ENCODE measurements at places on chromosomes 12 and 14.

- DNase-seq = no peak
These were observed 316.9 kb downstream of the DAD1 start for GRCh38 chr14:22271838-22272799.

DNA sequence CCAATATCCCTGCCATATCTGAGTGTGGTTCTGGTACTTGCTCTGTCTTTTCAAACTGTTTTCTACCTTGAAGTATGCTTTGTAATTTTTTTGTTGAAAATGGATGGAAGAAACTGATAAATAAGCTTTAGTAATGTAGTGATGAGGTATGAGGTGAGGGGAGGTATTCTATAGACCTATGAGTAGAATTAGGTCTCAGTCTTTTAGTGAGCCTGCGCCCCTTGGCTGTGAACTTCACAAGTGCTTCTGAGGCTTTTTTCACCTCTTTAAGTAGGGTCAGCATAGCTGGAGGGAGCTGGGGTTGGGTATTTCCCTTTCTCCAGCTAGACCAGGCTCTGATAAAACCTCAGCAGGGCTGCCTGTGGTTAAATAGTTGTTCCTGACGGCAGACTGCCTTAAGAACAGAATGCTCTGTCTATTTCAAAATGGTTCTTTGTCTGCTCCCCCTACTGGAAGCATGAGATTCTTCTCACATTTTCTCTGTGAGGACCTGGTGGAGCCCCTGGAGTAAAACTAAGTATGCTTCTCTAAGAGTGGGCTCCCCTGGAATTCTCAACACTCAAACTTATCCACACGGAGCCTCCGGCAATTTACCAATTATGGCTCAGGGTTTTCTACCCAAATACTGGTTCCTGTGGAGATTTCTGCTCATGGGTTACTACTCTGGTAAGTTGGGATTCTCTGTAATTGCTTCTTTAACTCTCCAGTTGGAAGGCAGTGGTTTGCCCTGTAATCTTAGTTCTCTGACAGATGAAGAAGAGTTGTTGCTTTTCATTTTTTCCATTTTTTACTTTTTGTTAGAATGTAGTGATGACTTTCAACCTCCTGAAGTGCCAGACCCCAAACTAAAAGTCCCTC, 13.1 kb downstream of the KRT5 start:
- peak; percentile 48 for DNase-seq

GRCh38 chr12:27635349-27635972, 60.8 kb upstream of the REP15 start:
- DNase-seq = peak; percentile 39

DNA sequence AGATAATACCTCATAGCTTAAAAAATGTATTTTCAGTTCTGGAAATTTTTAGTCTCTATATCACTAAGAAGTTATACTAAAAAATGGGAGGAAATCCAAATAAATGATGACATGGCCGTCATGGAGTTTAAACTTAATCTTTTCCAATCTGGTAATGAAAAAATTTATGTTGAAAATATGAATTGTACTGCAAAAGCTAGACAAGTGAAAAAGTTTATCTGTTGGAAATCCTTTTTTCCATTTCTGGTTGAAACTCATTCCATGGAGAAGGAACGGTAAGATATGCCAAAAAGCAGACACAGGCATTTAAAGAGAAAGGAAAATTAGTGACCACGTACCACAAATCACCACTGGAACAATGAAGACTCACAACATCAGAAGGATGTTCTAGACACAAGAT, 314.2 kb upstream of the PRICKLE1 start:
- DNase-seq = no peak

GRCh38 chr14:71103662-71104484, 196.6 kb downstream of the PCNX1 start:
- peak; percentile 28 for DNase-seq

DNA sequence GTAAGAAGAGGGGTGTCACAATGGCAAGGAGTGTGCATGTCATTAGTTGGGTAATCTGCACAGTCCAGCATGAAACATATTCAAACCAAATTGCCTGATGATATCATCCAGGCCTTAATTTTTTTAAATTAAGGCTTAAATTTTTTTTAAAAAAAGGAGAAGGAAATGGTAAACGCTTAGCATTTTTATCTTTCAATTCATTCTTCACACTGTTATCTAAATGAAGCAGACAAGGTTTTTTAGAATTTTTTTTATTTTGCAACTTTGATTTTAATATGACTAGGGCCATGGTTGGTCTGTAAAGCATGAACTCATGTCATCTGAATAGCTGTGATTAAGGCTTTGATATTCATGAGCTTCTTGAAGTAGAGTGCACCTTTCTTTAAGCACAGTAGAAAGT, 362.5 kb downstream of the SYT1 start:
- no peak for DNase-seq

DNA sequence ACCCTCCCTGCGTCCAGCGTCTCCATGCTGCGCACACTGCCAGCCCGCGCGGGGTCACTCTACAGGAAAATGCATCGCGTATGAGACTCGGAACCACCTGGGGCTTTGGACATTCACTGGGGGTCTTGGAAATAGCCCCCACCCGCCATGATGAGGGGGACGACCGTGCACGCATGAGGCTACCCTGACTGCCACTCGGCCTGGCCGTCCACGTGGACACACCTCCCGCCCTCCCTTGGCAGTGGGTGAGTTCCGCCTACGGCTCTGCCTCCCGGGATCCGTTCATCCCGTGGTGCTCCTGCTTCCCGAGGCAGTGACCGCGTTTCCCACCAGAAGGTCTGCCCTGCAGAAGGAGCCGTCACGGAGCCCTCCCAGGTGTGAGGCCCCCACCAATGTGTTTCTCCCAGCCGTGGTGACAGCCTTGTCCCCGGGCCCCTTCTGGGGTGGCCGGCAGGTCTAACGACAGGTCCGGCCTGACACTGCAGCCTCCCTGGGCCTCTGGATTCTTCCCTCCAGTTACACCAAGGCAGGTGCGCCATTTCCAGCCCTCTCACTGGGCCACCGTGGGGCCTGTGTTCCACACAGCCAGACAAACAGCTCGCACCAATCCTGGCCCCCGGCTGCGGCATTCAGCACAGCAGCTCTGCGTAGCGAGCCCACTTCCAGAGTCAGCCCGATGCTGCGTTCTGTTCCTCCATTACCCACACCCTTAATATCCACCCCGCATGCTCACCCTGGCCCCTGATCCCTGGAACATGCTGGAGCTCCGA, 11.1 kb upstream of the GALNT9 start:
- no peak for DNase-seq

DNA sequence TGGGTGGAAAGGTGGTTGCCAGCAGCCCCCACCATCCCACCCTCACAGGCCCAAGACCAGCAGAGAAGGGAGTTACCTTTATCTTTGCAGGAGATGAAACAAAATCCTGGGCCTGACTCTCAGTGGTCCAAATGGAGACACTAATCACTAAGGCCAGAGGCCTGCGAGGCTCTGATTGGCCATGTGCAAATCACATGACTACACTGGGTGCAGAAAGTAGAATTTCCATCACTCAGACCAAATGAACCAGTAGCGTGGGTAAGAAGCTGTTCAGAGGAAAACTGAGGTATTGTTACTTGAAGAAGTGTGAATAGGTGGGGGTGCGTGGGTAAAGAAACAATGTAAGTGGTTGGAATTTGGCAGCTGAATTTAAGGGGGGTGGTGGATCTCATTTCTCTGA, 20.2 kb upstream of the PPP1CC start:
- DNase-seq = no peak

DNA sequence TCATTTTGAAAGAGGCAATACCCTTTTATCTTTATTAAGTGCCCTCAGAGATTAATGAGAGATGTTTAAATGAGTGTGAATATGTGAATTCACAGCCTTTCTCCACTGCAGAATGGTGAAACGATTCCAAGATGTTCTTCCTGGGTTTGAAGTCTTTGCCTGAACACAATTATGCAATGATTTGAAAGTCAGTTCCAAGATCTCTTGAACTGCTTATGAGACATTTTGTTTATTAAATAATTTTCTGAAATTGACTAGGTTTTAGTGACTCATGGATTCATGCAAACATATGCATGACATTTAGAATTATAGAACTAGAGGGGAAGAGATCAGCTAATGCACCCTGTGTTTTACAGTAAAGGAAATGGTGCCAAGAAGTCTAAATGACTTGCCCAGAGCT, 118.1 kb upstream of the SLC38A2 start:
- DNase-seq = peak; percentile 50

DNA sequence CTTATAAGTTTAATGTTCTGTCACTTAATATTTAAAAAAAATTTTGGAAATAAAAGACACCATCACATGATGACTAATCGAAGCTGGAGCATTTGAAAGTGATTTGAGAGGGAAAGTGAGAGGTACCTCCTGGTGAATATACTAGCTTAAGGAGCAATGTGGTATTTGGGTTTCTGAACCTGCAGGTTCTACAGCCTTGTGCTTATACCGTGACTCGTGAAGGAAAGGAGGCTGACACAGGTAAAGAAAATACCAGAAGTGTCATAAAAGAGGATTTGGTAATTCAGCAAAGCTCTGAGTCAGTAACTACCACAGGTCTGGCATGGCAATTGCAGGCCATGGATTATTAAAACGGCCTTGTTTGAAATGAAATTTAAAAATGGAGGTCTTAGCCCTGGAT, 151.0 kb downstream of the SLC38A4 start:
- no peak for DNase-seq

GRCh38 chr14:101469382-101470247, 91.7 kb upstream of the DIO3 start:
- no peak for DNase-seq

- DNase-seq = peak; percentile 33
These were observed 268.7 kb downstream of the AEBP2 start for GRCh38 chr12:19707948-19708409.

DNA sequence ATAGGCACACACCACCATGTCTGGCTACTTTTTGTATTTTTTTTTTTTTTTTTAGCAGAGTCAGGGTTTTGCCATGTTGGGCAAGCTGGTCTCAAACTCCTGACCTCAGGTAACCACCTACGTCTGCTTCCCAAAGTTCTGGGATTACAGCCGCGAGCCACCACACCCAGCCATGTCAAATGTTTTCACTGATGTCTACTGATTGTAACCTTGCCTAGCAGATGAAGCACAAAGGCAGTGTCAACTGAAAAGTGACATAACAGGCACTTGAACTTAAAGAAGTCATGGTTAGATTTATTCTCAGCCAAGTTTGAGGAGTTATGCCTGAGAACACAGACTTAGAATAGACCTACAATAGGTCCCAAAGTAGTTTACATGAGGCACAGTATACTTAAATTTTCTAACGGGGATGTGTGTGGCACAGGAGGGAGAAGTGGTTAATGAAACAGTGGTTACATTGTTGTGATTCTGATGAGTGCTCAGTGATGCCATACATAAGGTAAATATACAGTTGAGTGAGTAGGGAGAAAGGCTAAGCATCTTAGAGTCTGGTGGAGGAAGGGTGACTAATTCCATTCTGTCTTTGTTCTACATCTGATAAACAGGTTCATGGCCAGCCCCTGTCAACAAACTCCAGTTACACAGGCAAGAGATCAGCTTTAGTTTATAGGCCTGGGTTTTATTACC, 12.6 kb upstream of the RNASE4 start:
- no peak for DNase-seq

DNA sequence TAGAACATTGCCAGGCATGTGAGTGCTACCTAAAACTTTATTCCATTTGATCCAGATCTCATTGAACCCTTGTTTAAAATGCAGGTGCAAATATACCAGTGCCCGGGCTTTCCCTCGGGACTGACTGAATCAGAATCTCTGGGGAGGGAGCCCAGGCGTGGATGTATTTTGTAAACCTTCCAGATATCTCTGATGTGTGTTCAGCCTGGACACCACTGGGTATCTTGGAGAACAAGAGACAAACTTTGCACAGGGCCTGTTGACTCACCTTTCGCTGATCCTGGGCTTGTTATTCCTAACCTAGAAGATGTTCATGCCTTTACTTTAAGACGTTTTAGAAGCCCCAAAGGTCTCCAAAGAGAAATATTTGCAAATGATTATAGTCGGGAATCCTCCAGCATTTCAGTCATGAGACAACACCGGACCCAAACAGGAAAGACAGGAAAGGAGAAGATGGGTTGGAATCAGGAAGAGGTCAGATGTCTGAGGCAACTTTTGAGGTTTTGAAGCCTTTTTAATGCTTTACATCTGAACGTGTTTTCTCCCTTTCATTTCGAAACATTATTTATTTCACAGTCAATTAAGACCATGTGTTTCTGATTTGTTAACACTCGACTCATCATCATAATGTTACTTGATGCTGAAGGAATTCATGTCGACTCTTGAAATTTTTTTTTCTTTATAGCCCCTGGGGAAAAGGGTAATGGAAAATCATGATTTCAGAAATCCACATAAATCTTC, 118.6 kb downstream of the PLXNC1 start:
- DNase-seq = peak; percentile 72

DNA sequence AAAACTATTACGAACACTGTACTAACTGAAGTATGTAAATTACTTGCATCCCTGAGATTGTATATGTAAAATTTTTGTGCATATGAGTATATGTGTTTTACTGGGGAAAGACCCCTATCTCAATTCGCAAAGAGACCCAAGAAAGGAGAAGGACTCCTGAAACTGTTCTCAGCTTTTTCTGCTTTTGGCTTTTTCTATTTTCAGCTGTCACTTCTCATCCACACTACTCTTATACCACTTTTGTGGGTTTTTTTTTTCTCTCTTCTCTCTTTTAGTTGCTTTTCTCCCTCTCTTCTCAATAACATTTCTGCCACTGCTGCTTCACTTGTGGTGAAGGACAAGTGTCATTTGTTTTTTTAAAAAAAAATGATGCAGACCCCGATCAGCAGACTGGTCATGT, 39.8 kb downstream of the NIN start:
- DNase-seq = no peak

Measured in skeletal muscle cell (primary cell).